Osteocyte (in vitro differentiated cells): ENCODE measurements at places on chromosomes 4 and X.

DNA sequence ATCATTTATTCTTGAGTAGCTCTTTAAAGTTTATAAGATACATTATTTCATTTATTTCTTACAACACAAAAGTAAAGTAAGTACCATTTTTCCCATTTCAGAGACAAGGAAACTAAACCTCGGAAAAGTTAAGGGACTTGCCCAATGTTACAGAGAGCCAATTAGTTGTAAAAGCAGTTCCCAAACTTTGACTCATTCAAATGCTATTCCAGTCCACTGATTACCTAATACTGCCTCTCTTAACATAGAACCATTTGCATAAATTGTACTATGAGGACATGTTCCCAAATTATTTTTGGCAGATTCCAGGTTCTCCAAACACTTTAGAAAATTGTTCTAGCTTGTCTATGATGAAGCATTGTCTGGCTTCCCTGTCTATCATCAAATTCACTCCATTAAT, 45.6 kb upstream of the GRIA3 start:
- no peak for DNase-seq

DNA sequence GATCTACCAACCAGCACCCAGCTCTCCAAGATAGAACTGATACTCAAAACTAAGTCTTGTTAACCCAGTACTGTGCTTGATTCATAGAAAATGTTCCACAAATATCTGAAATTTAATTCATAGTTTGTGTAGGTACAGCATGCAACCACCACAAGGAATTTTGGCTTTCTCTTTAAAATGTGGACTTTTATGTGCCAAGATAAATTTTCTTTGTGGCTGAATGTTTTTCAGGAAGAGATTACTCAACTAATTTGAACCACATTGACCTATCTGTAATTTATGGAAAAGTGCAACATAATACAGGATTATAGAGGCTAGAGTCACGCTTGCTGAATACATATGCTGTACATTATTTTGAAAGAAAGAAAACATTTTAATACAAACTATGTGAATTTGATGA, 730.8 kb downstream of the IL1RAPL1 start:
- no peak for DNase-seq

DNA sequence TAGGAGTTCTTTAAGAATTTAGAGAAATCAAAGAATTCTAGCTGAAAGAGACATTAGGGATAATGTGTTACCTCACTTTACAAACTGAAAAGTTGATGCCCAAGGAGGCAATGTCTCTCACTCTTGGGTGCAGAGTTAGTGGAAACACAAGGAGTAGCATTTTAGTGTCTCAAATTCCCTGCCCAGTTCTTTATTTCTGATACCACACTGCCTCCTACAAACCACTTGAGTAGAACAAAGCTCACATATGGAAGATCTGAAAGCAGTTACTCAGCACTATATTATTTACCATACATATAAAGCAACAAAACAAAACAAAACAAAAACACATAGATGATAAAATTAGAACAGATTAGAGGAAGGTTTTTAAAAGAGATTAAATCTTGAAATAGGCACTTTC, 124.2 kb downstream of the REELD1 start:
- no peak for DNase-seq

DNA sequence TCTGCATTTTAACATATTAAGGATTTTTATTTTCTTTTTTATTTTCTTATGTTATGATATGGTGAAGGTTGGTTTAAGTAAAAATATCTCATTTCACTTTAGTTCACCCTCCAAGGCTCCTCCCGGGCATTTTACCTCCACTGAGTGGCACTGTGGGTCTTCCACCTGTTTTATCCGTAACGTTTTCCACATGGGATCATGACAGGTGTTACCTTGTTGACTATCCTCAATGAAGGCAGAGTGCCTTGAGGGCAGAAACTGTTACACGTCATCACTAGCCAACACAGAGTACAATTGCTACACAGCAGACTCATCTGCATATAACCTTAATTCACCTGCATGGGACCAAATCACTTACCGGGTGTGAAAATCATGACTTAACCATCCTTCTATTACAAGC, 105.8 kb downstream of the GEMIN8 start:
- no peak for DNase-seq

GRCh38 chr4:16413814-16414555, 187.7 kb upstream of the TAPT1 start:
- no peak for DNase-seq

- DNase-seq = no peak
Observed at GRCh38 chrX:15043538-15043937, 170.3 kb downstream of the MOSPD2 start.

DNA sequence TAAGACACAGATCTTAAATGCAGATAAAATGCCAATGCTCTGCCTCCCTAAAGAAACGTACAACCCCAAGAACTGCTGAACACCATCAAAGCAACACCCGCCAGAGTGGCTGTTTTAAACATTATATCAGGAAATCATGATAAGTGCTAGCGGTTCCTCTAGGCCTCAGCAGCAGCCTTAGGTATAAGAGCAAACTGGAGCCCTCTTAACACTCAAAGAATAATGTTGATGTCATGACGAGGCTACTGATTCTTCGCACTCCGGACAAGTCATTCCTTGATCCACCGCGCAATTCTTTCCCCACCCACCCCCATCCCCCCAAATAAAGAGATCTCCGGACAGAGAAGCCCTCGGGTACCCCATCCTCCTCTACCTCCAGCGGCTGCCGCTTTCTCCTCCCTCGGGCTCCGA, 507 bp downstream of the LIN54 start:
- DNase-seq = no peak

GRCh38 chrX:85907316-85907715, 140.0 kb downstream of the CHM start:
- DNase-seq = no peak
